Stimulated activated memory B cell treated with anti-CD40 and anti-IgM and Interleukin-4, amounts not matched to agents 10 μg/mL and 1 μg/mL and 100 μg/mL, for 72 hours (primary cell): ENCODE measurements at places on chromosomes 3 and 15.

GRCh38 chr15:89429986-89430385 lies 66.4 kb downstream of the RHCG start:
- no peak for ATAC-seq

- ATAC-seq: no peak
These were observed 37.6 kb downstream of the ABTB1 start for GRCh38 chr3:127710155-127710941.

- ATAC-seq: peak; percentile 3
These were observed 157.8 kb downstream of the TIGIT start for GRCh38 chr3:114451561-114452018.

- ATAC-seq: no peak
These were observed 80.1 kb downstream of the EBLN2 start for GRCh38 chr3:73141525-73141924.

DNA sequence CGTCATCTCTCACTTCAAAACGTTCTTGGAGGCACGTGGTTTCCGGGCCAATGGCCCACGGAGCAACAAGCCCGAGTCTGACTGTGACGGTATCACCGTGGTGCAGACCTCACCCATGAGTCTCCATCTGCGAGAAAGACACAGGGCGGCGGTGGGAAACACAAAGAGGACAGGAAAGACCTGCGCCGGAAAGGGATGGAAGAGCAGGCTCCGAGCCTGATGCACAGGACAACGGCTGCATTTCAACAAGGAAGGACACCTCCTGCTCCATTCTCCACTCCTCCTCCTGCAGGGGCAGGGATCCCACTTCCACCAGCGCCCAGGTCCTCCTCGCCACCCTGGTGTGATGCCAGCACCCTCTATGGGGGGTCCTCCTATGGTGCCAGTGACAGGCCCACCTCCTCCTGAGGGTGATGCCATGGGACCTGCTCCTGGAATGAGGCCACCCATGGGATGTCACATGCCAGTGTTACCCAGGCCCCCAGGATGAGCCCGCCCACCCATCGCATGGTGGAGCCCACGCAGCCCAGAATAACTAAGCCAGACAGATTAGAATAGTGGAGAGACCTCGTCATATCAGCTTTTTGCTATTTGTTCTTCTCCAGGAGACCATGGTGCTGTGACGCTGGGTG lies 73.0 kb upstream of the PCSK6 start:
- ATAC-seq: no peak
